Central memory CD8-positive, alpha-beta T cell (primary cell): ENCODE measurements at places on chromosomes 12 and 14.

GRCh38 chr14:58912799-58913432, 275.2 kb downstream of the DACT1 start:
- DNase-seq: no peak

- no peak for DNase-seq
Observed at GRCh38 chr14:92819011-92819597, 25.0 kb downstream of the GOLGA5 start.

DNA sequence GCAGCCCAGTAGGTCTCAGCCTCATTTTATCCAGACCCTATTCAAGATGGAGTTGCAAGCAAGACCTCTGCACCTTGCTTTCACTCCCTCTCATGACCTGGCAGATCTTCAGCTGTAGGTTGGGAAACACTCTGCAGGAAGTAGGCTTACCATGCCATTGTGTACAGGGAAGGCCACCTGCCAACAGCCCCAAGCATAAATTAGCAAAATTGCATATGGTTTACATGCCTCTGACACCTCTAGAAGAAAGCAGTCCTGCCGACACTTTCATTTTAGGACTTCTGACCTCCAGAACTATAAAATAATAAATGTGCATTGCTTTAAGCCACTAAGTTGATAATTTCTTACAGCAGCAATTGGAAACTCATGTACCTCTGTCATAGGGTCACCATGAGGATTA, 96.9 kb downstream of the SLC15A4 start:
- DNase-seq: no peak

DNA sequence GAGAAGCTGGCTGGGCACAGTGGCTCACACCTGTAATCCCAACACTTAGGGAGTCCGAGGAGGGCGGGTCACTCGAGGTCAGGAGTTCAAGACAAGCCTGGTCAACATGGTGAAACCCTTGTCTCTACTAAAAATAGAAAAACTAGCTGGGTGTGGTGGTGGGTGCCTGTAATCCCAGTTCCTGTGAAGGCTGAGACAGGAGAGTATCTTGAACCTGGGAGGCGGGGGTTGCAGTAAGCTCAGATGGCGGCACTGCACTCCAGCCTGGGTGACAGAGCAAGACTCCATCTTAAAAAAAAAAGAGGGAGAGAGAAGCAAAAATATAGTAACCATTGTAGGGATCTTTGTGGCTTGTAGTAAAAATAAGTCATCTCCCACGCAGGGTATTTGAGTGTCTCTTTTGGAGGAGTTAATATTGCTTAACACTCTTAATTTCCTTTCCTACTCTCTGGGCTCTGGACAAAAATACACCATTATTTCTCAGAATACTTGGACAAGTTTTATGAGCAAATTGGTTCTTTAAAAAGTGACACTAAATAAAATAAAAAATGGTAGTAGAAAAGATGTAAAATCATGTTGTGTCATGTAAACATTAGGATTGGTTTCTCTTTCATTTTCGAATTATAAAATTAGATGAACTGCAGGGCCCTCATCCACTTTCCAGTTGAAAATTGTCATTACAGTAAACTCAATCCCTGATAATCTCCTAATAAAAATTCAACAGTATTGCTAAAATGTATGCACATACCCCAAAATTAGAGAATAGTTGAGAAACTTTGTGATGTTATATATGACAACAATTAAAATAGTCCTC, 61.1 kb upstream of the C12orf71 start:
- no peak for DNase-seq

DNA sequence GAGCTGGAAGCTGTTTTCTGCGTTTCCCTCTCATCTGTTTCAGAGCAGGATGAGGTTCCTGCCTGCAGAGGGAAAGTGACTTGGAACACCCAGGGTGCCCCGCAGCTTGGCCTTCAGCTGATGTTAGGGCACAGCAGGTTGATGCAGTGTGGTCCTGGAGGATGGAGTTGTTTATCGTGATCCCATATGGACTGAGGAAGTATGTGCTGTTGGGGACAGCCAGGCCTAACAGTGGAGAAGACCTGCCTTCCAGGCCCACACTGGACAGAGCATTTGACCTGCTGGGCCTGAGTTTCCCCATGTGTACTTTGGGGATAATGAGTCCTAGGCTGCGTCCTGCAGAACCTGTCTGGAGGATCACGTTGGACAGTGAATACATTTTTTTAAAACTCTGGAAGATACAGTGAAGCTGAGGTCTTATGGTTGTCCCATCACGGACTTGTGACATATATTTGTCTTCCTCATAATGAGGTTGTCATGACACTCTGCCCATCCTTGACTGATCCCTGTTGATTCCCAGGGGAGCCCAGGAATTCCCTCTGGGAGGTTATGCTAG, 12.8 kb downstream of the SERPINA1 start:
- no peak for DNase-seq

DNA sequence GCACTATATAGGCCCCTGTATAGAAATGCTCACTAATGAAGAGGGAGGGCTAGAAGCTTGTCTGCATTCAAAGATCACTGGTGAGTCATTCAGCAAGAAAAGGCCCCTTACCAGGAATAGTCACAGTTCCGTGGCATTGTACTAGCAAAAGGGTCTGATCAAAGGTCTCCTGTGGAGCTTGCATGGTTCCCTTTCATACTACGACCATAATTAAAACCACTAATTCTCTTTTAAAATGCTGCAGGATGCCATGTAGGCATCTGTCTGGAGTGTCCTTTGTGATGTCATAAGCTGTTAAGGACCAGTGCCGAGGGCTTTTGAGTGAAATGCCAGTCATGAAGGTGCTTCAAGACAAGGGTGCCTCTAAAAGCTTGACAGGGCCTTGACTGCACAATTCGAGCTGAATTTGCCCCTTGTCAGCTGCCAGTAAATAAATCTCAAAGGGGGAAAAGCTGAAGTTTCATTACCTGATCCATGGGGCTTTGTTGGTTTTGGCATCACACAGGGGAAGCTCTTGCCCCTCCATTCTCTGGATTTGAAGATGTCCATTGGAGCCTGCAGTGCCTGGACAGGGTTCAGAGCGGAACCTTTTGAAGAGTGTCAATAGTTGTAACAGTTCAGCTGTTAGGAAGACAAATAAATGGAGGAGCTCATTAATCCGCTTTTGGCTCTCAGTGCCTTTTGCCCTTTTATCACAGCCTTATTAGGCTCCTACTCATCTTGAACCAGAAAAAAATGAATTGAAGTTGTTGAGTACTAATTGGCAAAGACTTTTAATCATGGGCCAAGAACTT, 69.1 kb downstream of the TMEM260 start:
- no peak for DNase-seq

DNA sequence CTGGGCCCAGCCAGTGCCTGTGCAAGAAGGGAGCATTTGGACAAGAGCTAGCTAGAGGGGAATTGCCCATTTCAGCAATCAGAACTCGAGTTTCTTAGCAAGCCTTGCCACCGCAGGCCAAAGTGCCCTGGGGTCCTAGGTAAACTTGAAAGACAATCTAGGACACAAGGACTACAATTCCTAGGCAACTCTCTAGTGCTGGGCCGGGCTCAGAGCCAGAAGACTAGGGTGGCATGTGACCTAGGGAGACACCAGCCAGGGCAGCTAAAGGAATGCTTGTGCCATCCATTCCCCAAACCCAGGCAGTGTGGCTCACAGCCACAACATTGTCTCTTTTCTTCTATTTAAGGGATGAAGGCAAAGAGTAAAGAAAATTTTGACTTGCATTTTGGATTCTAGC, 205.0 kb downstream of the BMP4 start:
- DNase-seq: no peak
